ENCODE measurements at places on chromosomes 4 and X.
A peak's percentile ranks its signal among the peaks of the same experiment; 100 is the strongest.

DNA sequence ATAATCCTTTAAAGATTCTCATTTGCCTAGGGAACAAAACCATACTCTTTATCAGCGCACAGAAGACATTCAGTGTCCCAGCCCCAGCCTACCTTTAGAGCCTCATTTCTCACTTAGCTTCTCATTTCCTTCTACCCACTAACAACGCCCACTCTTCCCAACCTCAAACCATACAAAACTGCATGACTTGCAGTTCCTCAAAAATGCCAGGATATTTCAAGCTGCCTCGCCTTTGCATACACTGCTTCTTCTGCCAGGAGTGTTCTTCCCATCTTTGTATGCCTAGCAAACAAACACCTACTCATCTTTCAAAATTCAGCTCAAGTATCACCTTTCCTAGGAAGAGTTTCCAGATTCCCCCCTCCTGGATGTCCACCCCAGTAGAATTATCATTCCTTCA, 129.9 kb upstream of the ADGRL3 start:
- DNase-seq: no peak

DNA sequence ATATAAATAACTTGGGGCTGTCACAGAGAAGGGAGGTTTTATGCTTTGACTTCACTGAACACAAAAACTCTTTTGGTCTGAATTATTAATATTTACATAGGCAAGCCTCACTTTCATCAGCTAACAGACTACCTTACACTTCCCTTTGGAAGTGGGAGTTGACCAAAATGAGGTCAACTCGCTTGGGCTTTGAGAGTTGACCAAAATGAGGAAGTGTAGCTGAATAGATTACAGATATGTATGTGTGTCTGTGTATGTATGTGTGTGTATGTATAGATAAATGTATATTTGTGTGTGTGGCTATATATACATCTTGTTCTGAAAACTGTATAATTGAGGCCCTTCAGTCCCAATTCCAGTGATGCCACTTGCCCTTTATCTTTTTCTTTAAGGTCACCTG, 113.3 kb upstream of the IL13RA1 start:
- DNase-seq: no peak

- DNase-seq: peak; percentile 70
Measured at GRCh38 chrX:119482481-119483480, 14.5 kb downstream of the SLC25A5 start.

GRCh38 chr4:69773484-69773883, 13.1 kb upstream of the SULT1B1 start:
- peak; percentile 8 for DNase-seq

Data from PC-9 (cell line).